ENCODE measurements at places on chromosomes 3 and 15.

GRCh38 chr15:92494806-92495336 is 101.2 kb downstream of the ST8SIA2 start:
- no peak for DNase-seq

DNA sequence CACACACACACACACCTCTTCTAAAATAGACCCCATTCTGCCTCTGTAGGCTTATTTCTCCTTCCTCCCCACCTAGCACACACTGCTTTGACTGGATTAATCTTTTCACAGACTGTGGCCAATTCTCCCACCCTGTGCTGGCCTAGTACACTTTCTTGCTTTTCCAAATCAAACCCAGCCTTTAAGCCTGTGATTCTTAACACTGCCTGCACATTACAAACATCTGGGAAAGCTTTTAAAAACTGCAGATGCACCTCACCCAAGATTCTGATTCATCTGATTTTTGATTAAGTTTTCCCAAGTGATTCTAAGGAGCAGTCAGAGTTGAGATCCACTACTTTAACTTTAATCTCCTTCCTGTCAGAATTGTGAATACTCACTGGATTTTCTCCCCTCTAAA is 12.8 kb downstream of the CSNK1G1 start:
- no peak for DNase-seq

- DNase-seq = no peak
These were observed 71.2 kb downstream of the ITGA11 start for GRCh38 chr15:68360721-68361120.

- no peak for DNase-seq
These were observed 284.2 kb upstream of the ROPN1 start for GRCh38 chr3:124276133-124276532.

- no peak for DNase-seq
These were observed 139.3 kb downstream of the ADAMTS17 start for GRCh38 chr15:100202309-100202960.

GRCh38 chr3:171585039-171585438 is 124.8 kb upstream of the TNIK start:
- DNase-seq = no peak

GRCh38 chr3:11059090-11059798 is 66.7 kb downstream of the SLC6A1 start:
- peak; percentile 81 for DNase-seq

GRCh38 chr3:44513513-44513912 is 36.0 kb upstream of the ZNF445 start:
- no peak for DNase-seq

DNA sequence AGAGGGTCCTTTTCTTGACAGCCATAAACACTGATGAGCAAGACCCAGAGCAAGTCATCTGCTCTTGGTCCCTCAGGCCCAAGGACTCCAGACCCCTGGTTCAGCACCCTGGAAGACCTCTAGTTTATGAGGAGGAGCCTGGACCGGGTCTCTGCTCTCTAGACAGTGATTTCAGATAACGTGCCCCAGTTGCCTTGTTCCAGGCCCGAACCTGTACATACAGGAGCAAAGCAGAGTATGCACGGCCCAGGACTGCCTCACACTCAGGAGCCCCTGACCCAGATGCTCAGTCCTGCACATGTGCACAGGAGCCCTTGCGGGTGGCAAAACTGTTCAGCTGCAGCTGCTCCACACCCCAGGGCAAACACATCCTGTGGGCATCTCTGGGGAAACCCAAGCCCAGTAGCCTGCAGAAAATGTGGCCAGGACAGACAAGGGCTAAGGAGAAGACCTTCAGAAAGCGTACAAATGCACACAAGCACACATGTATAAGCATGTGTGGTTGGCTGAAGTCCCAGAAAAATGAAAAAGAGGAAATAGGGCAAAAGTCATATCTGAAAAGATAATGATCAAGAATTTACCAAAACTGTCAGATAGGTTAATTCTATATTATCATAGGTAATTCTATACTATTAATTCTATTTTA is 59.9 kb upstream of the CORO2B start:
- DNase-seq = no peak

GRCh38 chr3:171563298-171563697 is 103.1 kb upstream of the TNIK start:
- DNase-seq = no peak

DNA sequence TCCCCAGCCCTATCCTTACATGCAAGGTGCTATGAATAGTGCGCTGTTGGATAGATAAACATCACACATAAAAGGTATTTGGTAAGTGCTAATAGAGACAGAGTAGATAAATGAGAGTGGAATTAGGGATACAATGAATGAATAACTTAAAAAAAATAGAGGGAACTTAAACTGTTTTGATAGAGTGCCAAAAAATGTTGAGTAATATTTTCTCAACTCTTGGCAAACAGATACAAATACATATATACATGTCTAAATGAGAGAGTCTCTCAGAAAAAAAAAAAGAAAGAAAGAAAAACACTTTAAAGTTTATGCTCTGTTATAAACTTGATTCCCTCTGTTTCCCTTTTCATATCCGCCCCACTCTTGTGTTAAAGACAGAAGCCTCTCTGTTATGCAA is 667.4 kb downstream of the ROBO2 start:
- DNase-seq = no peak

- DNase-seq = no peak
These were observed 287.0 kb downstream of the ZIC4 start for GRCh38 chr3:147119346-147119745.

GRCh38 chr3:115099986-115100571 is 47.0 kb downstream of the ZBTB20 start:
- peak; percentile 70 for DNase-seq

DNA sequence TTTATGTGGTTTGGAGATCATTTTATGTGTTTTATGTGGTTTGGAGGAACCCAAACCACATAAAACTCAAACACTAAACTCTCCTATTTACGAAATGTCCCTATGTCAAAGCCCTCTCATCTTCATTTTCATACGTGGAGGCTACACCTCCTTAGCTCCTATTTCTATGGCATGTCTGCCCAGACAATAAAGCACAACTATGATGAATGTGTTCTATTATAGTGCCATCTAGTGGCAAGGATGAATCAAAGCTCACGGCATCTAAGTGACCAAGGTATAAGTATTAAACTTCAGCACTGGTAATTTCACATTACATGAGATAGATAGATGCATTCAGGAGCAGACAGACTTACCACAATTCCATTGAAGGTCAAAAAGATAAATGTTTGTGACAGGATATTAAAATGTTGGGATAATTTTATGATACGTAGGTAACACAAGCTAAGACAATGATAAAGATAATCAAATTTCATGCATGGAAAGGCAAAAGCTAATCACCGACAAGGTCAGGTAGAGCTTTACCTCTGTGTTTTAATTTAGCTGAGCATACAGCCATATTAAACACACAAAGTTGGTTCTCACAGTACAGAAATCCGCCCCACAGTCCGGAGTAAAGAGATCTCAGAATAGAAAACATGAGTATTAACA is 130.6 kb upstream of the FHIT start:
- peak; percentile 29 for DNase-seq

GRCh38 chr3:179168918-179169317 is 20.8 kb downstream of the PIK3CA start:
- no peak for DNase-seq

DNA sequence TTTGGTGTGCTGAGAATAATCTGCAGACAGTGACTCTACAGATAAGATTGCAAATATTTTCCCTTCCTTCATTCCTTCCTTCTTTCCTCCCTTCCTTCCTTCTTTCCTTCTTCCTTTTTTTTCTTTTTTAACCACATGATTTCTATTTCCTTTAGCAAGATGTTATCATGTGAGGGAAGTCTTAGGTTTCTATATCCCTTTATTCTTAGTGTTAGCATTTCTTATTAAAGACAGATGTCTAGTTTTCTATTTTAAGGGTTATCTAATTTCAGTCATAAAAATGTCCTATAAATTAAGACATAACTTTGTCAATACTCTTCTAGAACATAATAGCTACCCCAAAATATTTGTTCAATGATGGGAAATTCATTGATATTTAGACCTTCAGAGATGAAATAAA is 470.9 kb downstream of the LPP start:
- no peak for DNase-seq

- no peak for DNase-seq
These were observed 507.4 kb downstream of the TAFA4 start for GRCh38 chr3:68424796-68425460.

GRCh38 chr3:94210256-94210655 is 147.4 kb downstream of the NSUN3 start:
- DNase-seq = no peak

DNA sequence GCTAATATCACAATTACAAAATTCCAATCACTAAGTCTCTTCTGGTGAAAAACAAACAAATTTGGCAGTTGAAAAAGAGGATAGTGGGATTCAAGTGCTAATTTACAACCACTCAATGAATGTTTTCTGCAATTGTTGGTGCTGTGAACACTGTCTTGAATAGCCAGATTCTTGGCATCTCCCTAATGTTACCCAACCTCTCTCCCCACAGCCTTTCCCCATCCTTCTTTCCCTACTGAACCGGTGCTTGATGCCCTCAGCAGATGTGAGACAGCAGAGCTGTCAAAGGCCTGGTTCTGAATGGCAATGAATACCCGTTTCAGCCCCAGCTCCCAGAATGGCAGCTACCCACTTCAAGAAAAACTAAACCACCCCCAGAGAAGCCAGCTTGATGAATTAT is 22.5 kb upstream of the BHLHE40 start:
- peak; percentile 6 for DNase-seq

DNA sequence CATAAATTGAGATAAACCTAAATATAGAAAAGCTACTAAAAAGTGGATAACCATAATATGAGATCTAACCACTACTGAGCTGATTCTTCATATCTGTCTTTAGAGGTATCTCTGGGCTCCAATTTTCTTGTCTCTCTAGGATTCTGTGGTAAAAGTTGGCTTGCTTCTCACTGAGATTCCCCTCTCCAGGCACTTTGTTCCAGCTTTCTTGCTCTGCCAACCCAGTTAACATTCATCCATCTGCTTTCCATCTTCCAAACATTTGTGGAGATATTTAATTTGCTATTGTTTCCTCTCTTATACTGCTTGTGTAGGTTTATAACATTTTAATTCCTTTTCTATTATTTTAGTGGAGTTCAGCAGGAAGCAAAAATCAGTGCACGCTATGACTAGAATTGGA is 97.6 kb upstream of the LMCD1 start:
- no peak for DNase-seq

GRCh38 chr15:85755942-85756341 is 38.8 kb downstream of the KLHL25 start:
- no peak for DNase-seq

- no peak for DNase-seq
These were observed 77.5 kb upstream of the LINGO1 start for GRCh38 chr15:77710206-77710605.

DNA sequence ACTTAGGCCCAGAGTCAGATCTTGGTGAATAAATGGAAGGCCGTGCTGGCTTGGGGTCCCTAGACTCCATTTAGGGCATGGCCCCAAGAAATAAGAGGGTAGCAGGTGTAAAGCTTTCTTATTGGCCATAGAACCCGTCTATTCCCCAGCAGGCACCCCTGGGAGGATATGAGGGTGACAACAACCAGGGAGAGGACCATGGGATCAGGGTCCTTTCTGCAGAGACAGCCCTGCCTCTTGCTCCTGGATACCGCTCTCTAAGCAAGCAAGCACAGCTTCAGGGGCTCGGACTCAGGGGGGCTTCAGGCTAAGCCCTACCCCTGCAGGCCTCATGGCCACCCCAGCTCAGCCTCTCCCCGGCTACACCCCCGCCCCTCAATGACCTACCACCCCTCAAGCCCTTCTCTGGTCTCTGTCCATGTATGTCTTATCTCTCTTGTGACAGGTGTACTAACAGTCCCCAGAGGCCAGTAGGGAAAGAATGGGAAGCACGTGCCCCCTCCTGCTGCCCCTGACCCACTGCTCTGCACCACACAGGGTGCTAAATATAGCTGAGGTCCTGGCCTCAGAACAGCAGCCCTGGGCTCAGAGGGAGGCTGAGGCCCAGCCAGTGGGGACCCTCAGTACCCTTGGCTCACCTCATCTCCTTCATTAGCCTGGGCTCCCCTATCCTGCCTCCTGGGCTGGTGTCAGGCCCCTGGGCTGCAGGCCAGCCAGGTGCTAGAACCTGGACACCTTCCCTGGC is 1.9 kb downstream of the XIRP1 start:
- no peak for DNase-seq

- no peak for DNase-seq
These were observed 1081.5 kb downstream of the PLOD2 start for GRCh38 chr3:145079436-145079835.

DNA sequence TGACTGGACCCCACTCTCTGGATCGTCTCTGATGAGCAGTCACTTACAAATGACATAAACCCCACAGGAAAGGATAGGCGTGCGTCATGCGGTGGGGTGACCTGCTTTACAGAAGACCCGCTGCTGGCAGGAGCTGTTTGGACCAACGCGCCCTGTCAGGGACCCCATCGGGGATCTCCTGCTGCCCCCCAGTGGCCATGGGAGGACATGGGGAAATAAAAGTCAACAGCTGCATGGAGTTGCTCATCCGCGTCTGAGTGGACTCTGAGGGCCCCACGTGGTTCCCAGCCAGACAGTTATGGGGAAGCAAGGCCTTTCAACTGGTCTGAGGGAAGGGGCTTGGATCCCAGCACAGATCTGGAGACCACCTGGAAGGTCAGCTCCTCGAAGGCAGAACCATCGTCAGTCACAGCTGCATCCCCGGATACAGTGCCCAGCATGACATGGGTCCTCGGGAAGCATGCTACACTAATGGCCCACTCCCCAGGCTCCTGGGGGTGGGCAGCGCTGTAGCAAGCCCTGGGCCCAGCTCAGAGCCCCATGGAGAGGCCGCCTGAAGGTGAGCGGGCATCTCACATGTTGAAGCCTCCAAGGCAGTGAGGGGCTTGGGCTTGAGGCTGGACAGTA is 32.1 kb downstream of the PTH1R start:
- peak; percentile 75 for DNase-seq

DNA sequence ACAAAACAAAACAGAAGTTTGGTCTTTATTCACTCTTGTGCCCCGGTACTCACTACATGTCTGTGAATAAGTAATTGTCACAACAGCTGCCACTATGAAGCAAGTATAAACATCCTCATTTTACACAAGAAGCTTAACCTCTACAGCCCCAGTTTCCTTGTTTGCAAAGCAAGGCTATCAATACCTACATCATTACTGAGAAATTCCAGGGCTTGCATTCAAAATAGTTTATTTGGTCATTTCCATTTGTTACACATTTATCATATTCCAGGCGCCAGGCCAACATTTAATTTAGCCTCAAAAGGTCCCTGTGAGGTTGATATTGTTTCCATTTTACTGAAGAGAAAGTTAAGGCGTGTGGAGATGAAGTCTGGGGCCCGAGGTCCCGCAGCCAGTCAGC is 161.4 kb upstream of the LRTM1 start:
- DNase-seq = no peak
